Cerebellar nuclear complex (tissue), 1 donor: ENCODE measurements at places on chromosomes 1 and 21.

- DNase-seq, result no peak
Observed at GRCh38 chr1:87560137-87560536, 231.5 kb downstream of the LMO4 start.

DNA sequence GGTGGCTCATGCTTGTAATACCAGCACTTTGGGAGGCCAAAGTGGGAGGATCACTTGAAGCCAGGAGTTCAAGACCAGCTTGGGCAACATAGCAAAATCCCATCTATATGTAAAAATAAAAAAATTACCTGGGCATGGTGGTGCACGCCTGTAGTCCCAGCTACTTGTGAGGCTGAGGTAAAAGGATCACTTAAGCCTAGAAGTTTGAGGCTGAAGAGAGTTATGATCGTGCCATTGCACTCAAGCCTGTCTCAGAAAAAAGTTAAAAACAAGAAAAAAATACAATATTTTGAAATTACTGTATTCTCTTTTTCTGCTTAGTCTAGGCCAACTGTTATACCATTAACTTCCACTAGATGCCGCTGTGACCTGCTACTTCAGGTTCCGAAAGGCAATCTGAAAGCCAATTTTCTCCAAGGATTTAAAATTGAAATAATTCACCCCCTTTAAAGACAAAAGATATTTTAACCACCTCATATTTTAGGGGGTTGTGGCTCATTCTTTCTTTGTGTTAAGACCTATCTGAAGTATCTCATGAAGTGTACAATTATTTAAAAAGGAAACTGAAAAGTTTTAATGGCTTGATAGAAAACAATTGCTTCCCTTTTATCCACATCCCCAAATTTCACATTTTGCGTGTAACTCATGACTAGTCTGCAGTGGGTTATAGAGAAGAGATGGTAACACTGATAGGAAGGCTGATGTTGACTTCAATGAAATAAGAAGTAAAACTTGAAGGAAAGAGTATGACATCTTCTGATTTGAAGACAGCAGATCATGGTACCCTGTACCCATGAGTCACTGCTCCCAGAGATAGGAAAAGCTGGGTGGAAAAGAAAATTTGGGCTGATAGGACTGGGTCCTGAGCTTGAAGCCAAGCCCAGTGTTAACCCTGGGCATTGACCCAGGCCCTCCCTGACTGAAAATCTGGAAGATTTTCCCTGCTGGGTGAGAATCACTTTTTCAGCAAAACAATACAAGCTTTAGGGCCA, 24.4 kb upstream of the CLDN14 start:
- no peak for DNase-seq

DNA sequence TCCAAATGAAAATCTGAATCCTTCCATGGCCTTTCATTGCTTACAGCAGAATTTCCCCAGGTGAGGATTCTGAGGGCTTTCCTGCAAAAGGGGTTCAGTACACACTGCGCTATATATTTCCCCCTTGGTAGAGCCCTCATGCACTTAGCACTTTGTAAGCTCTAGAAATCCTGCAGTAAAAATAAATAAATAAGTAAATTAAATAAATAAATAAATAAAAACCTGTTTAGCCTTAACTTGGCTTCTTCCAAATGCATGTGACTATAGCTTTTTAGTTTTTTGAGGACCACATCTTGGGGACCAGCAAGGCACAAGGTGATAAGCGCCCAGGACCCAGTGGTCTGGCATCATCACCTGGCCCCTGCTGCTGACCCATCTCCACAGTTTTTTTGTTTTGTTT, 3.2 kb upstream of the BMP8B start:
- no peak for DNase-seq

DNA sequence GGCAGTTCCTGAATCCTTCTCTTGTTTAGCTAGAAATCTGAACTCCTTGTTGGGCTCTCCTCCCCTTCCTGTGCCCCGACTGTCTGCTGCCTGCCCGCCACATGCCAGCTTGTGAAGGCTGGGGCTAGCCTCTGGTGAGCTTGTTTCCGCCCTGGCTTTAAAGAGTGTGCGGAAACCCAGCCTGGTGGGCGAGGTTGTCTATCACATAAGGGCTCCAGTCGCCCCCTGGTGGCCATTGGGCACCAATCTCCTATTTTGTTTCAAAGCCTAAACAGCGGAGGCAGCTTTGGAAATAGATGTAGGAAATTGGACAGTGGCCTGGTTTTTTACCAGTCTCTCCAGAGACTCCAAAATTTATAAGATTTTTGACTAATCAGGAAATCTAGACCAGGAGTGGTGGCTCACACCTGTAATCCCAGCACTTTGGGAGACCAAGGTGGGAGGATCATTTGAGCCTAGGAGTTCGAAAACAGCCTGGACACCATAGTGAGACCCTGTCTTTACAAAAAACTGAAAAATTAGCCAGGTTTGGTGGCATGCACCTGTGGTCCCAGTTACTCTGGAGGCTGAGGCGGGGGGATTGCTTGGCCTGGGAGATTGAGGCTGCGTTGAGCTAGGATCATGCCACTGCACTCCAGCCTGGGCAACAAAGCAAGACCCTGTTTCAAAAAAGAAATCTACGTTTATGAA, 9.8 kb downstream of the ATP8B2 start:
- no peak for DNase-seq

GRCh38 chr1:37776946-37777516, 12.1 kb upstream of the EPHA10 start:
- no peak for DNase-seq

DNA sequence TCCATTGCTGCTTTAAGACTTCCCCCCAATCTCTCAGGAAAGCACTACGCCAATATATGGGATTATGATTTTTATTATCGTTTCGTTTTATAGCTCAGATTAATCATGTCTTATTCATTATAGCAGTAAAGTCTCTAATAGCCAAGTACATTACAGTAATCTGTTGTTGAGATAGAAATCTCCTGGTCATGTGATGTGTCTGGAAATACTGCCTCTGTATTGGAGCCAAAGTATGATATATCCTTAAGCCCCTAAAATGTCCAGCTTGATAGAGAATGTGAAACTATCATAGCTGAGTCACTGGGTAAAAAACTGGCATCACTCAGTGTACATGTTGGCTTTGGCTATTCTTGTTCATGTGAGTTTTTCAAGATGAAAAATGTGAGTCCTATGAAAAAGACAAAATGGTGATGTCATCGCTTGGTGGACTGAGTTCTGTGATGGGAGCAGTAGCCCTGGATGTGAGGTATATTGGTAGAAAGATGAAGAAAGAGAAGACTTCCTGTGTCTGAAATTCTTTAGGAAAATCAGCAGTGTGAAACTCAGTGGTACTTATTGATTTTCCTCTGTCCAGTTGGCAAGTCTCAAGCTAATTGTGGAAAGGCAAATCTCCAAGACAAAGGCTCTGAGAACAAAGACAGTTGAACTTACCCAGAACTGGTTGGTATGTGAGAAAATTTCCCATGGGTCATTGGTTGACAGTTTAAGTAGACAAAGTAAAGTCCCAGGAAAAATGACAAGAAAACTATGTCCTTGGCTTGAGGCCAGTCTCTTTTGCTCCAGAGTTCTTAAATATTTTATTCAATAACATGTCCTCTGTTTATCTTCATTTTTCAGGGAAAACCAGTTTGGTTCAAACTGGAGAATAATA, 76.2 kb downstream of the BRINP2 start:
- DNase-seq, result no peak

DNA sequence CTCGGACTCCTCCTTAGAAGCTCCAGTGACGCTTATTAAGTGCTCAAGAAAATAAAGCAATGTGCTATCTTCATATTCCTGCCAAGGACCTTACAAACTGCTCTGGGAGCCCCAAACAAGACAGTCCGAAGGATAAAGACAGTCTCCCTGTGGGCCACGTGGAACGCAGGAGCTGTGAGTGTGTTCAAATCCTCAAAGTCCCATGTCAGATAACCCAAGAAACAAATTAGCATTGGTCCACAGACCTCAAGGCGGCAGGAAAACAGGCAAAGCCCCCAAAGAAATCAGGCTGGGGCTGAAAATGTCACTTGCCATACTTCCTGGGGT, 3.0 kb upstream of the NAV1 start:
- no peak for DNase-seq

- DNase-seq, result no peak
Observed at GRCh38 chr1:194028002-194028401, 841.6 kb upstream of the B3GALT2 start.

- no peak for DNase-seq
Observed at GRCh38 chr1:179873438-179873851, 4.2 kb downstream of the TOR1AIP2 start.

DNA sequence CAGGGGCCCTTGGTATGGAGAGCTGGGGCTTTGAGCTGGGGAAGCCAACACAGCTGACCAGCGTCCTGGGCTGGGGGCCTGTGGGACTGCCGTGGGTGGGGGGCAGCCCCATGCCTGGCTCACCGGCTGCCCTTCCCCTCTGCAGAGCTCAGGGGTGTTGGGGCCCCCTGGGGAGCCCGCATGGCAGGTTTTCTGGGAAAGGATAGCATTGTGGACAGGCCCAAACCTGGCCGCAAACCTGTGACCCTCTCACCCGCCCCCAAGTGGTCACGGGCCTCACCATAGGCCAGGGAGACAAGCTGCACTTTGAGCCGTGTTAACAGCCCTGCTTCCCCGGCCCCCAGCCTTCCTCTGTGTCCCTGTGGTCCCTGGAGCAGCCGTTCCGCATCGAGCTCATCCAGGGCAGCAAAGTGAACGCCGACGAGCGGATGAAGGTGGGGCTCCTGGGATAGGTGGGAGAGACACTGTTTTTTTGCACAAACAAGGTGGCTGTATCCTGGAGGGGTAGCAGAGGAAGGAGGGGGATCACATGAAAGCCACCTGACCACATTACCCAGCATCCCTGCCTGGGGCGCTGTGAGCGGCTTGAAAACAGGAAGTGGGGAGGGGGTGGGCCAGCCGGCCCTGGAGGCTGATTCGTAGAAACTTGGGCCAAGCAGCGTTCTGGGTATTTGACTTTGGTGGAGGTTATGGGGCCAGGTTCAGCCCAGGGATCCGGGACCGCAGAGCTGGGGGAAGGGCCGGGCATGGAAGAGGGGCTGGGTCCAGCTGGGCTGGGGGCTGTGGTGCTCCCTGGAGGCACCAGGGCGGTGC, 65.9 kb downstream of the PIK3CD start:
- DNase-seq, result no peak

DNA sequence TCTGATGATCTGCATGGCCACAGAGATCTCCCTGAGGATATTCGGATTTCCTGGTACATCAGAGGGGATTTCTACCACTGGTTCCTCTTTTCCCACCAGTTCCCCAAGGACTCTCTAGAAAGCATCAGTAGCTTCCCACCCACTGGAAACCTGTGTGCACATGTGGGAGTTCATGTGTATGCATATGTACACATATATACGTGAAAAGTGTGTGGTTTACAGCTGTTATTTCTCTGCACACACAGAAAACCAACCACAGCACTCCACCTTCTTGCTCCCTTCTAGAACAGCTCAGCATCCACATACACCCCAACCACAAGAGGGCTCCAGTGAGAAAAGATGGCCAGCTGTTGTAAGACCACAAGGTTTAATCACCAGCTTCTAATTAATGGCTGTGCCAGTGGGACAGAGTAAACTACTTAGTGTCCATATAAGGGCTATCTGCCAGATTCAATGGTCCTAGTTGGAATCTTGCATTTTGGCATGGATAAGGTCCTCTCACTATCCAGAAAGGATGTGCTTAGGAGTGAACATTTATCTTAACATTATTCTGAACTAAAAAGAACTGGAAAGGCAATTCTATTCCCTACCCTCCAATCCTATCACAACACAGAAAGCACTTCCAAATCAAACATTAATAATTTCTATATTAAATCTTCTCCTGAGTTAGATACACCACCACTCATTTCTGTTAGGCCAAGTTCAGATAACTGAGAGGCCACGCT, 24.1 kb downstream of the GPR3 start:
- no peak for DNase-seq

DNA sequence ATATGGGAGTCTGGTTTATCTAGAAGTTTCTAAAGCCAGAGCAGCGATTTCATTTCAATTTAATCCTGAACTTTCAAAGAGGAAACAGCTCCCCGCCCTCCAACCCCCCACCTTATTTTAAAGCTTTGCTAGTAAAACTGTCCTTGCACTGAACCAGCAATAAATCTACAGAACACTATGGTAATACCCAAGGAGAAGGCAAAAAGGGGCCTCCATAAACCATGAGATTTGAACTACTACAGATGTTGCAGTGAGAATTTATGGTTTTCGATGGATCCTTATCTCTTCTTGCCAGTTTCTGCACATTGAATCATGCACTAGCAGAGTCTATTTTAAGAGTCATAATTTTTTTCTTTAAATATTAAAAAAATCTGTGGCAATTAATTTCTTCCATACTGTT, 64.8 kb upstream of the BEND5 start:
- no peak for DNase-seq

GRCh38 chr1:58997060-58997411, 213.2 kb upstream of the JUN start:
- DNase-seq, result no peak

- no peak for DNase-seq
Observed at GRCh38 chr1:81660286-81660685, 140.4 kb upstream of the ADGRL2 start.

- no peak for DNase-seq
Observed at GRCh38 chr21:14972678-14973077, 92.1 kb downstream of the NRIP1 start.

DNA sequence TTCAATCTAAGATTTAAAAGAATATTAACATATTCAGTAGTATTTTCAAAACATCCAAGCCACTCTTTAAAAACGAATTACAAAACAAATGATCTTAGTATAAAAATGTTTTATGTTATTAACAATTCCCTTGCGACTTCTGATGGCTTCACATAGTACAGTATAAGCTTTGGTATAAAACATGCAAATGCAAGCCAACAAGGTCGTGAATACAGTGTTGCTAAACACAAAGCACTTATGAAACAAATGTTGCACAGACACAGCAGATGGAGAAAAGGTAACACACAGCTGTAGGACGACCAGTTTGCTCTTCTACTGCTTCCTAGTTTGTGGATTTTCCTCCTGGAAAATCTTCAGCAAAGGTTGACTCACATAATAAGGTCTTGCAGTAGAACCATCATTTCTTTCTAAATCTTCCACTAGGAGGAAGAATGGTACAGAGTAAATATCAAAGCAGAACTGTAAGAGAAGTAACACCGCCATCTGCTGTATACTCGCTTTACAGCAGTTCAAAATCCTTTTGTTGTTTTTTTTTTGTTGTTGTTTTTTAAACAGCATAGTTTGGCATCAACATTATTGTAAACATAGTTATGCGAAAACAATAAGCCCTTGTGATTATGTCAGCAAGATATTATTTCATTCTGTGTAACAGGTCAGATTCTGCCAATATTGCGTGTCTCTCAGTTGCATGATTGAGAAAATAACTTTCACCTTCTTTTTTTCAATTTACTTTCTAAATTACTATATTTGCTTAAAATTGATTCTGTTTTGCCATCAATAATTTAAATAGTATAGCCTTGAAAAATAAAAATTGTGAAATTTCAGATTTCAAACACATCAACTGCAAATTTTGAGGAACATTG, 69.5 kb downstream of the LHX8 start:
- no peak for DNase-seq
